Right ventricle myocardium inferior (tissue), 1 donor: ENCODE measurements at places on chromosomes 3 and 15.

GRCh38 chr3:137194301-137194700 is 236.5 kb downstream of the IL20RB start:
- no peak for DNase-seq

DNA sequence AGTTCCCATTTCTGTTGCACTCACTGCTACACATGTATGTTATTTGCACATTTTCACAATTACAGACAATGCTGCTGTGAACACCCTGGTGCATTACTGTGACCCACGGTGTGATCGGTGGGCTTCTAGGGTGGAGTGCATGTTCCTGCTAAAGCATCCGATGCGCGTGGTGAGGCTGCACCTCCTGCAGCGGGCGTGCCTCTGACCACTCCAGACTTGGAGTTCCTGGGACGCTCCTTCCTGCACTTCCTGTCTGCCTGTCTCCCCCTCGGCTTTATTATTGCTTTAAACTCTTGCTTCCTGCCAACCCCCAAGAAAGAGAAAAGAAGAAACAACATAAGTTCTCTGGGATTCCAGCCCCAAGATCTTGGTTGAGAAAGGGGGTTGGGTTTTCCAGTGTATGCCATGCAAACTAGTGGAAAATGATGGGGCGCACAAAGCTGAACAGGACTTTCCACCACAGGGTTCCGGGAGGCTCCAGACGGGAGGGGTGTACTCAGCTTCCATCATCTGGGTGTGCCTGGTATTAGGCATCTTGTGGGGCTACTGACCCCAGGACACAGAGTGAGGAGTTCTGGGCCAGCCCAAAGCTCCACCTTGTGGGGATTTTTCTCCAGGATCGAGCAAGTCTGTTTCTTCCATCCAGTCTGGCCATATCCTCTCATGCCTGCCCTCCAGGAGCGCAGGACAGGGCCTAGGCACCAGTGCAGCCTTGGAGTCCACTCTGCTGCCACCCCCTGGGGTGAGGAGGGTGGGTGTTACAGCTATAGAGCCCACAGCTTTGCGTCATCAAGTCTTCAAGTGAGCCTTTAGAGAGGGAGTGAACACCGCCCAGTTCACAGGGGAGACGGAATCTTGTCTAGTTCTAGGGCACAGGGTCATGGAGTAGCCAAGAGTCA is 11.2 kb downstream of the RPL32 start:
- DNase-seq = no peak

- DNase-seq = no peak
Observed at GRCh38 chr15:100172356-100173024, 169.3 kb downstream of the ADAMTS17 start.

DNA sequence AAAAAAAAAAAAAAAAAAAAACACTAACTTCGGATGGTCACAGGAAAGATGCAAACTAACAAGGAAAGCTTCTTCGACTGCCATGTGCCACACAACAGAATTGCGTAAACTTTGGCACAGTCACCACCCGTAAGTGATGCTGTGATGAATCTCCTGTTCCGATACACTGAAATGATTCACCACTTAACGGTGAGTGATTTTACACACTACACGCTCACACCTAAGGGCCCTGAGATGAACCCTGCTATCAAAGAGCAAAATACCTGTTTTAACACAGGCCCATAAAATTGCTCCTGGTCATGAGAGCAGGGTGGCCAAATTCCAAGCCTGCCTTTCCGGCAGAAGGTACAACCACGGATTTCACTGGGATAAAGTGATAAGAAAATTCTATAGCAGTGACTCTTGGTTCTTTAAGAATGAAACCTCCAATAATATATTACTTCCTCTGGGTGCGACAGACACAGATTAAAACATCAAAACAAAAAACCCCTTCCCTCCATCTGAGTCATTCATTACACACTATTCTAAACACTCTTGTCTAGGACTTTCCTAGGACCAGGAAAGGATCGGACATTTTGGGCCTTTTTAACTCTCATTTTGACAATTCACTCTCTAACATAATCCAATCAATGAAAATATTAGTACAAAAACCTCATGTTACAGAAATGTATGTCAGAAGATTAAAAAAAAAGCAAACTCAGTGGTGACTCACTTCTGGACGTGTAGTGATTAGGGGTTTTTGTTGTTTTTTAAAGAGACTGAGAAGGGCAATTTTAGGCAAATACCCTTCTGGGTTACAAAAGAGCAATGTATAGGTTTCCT is 28.3 kb downstream of the LRIG1 start:
- no peak for DNase-seq

DNA sequence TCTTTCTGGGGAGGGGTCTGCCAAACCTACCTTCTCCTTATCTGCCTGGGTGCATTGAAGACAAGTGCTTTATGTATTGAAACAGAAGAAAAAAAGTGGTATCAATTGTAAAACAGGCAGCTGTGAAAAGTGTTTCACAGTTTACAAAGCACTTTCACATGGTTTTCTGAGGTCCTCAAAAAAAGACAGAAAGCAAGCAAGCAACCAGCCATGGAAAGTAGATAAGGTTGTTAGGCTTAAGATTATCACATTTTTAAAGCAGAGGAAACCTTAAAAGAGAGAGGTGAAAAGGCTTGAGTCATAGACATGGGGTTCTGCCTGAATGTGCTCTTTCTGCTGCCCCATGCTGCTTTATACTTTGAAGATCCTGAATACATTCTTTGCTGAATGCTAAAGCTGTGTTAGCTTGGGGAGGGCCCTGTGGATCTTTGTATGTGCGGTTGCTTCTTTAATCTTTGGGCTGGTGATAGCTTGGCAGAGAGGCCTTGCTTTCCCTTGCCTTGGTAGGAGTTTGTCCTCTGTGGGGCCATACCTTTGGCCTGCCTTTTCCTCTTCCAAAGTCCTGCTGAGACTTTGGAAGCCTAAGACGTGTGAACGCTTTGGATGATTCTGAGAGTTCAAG is 2.6 kb downstream of the SMAD3 start:
- no peak for DNase-seq

DNA sequence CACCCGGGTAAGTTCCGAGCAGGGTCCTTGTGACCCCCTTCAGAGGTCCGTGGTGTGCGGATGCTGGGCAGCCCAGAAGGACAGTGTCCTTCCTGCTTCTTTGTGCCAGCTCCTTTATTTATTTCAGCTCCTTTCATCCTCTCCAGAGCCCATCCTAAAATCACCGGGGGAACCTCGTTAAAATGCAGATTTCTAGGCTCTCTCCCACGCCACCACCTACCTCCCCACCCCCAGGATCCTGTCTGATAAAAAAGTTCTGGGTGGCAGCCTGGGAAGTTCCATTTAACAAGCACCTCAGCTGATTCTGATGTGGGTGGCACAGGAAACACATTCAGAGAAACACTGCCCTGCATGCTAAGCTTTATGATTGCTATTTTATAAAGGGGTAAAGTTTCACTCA is 12.5 kb upstream of the IGF1R start:
- no peak for DNase-seq

DNA sequence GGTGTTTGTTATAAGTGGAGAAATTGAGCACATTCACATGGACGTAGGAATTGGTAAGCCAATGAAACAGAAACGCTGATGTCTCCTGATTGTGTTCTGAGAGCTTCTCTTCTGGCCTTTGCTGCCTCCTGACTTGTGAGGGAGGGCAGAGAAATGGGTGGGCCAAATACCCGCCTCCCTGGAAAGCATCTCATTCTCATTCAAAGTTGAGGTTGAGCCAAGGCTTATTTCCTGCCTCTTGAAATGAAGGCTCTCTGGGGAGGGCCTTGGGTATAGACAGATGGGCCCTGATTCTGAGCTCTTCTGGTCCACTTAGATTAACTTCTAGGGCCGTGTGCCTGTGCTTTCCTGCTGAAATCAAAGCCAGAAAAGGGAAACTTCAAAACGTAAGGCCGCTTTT is 57.4 kb upstream of the MYZAP start:
- DNase-seq = no peak

DNA sequence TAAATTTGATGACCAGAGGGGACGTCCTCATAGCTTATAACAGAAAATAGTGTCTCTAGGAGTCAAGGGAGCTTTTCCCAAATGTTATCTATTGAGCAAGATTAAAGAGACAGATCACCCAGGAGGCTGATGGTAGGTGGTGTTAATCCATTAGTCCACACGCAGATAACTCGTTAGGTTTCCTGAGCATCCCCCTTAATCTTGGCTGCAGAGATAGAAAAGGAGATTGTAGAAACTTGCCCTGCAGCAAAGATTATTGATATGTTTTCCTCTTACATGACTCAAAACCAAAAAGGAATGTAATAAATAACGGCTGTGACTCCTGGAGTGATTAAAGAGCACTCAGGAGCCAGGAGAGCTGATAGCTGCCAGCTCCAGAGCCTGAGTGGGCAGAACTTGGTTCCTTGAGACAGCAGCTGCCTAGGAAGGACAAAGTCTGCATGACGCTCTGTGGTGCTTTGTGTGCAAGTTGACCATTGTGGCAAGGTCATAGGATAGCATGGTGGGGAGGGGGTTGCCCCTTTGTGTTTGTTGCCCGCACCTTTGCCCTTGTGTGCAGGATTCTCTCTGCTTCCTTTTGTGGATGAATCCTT is 234.8 kb downstream of the PTPRG start:
- no peak for DNase-seq

DNA sequence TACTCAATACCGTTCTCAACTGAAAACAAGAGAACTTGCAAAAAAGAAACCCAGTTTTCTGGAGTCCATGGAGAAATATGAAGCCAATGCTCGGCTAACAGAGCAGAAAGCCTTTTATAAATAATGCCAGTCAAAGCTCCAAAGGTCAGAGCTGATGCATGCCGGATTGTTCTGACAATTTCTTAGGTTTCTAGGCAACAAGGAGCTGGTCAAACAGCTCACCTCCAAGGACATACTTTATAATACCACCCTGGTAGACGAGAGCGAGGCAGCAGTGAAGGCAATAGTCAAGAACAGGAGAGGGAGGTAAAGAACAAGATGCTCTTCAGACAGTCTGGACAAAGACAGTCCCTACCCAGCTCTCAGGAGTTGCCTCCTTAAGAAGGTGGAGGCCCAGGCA is 111.1 kb downstream of the UBE3A start:
- no peak for DNase-seq

DNA sequence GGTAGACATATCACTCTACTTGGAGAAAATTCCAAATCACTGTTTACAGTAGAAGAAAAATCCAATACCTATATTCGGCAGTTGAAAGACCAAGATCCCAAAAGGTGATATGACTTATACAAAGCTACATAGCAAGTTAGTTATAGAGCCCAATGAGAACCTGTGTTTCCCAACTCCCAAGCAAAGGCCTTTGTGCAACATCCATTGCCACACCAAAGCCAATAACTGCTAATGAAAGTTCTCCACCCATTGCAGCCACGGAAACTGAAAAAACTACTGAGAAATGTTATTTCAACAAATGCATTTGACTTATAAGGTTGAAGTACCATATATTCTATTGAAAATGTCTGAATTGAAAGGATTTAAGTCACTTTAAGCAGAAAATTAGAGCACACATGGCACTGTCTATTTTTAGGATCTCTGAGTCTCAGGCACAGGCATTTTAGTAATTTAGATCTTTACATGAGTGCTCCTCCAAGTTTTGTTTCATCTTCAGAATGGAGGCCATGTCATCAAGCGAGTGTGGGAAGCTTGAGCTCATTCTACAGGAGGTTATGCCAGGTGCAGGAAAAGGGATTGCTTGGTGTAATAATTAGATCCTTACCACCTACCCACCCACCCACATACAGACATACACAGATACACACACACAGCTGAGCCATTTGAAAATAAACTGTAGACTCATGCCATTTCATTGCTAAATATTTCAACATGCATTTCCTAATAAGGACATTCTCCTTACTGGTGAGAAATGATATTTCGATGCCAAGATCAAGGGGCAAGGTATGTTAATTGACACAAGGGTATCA is 19.7 kb upstream of the ANO10 start:
- no peak for DNase-seq

- no peak for DNase-seq
Observed at GRCh38 chr15:73079565-73079964, 27.3 kb downstream of the NEO1 start.

DNA sequence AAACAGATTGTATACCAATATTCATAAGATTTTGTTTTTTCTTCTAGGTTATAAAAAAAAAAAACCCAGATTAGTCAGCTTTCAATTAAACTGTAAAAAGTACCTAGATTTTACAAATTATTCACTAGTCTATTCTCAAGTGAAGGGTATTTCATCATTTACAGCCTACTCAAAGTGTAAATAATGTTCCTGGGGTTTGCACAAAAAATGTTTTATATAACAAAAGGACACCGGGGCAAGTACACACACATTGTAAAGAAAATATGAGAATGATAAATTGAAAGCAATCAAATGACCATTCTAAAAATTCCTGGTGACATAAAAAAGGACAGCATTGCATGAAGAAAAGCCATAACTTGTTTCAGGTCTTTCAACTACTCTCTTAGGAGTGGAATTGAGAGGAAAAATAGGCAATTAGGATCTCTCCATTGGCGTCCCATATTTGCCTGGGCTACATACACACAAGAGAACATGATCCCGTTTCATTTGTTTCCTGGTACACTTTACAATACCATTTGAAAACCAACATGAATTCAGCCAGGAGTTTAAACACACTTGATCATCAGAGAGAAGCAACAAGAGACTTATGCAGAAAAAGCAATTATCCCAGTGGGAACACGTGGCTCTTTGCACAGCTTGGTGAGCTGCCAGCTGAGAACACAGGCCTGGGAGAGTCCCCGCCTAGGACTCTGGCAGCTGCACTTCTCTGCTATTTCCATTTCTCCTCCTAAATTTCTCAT is 1039.2 kb downstream of the ROBO1 start:
- peak; percentile 82 for DNase-seq

- no peak for DNase-seq
Observed at GRCh38 chr3:178916223-178916622, 155.4 kb downstream of the ZMAT3 start.

DNA sequence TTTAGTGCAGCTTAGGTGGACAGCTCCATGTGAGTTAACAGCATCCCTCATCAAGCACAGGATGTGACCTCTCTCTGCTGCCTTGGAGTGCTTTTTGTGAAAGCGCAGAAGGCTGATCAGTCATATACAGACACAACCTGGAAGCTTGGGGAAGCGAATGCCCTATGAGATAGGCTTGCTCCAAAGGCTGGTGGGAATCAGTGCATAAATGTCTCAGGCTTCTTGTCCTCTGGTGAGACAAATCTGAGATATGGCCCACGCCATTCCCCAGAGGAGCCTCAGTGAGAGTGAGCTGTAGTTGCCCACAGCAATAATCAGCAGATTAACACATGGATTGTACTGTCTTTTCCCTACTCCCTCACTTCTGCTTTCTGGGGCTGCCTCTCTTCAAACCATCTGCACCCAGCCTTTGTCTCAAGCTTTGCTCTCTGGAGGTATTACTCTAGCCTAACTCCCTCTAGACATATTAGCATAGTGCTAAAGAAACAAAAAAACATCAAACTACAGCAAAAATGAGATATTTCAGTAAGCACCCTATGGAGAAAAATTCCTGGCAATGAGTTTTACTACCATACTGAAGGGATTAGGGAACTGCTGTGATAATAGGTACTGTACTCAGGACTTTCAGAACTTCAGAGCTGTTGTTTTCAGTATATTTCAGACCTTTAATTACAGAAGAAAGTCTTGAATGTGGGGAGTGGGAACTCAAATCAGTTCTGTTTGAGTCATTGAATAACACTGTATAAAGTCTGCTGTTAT is 113.7 kb downstream of the OXSM start:
- DNase-seq = no peak

- DNase-seq = no peak
Observed at GRCh38 chr3:189355481-189356201, 183.9 kb downstream of the TPRG1 start.
